ENCODE measurements at places on chromosomes 7 and 10. TPM values are rescaled to one million over a fixed set of nuclear protein-coding genes. Genes with fewer than 3 reads are reported as not detected.

PGAM2 gene
- not detected for total RNA-seq

DRGX gene
- not detected for total RNA-seq

CDK1 gene
- total RNA-seq: 5.2 TPM

RNF32 gene
- 1.7 TPM for total RNA-seq

EIF4EBP2 gene
- total RNA-seq: 58.3 TPM

HSPA12A gene
- 5.2 TPM for total RNA-seq

PDCD4 gene
- 81.2 TPM for total RNA-seq

Measured in cardiac ventricle fibroblast (primary cell).